MCF 10A (cell line): ENCODE measurements at places on chromosomes 1 and 21. TPM values are rescaled to one million over a fixed set of nuclear protein-coding genes. Genes with fewer than 3 reads are reported as not detected.

GRCh38 chr1:29651246-29651645 is 414.9 kb downstream of the PTPRU start:
- H3K4me3 ChIP-seq, result no peak overlapping the region
- H3K4me1 ChIP-seq, result peaks cover 28% of the 10 kb centered on the region
- no peak for DNase-seq
- no peak overlapping the region for H3K27ac ChIP-seq
- H3K27me3 ChIP-seq, result no peaks in the 10 kb centered on the region

DNA sequence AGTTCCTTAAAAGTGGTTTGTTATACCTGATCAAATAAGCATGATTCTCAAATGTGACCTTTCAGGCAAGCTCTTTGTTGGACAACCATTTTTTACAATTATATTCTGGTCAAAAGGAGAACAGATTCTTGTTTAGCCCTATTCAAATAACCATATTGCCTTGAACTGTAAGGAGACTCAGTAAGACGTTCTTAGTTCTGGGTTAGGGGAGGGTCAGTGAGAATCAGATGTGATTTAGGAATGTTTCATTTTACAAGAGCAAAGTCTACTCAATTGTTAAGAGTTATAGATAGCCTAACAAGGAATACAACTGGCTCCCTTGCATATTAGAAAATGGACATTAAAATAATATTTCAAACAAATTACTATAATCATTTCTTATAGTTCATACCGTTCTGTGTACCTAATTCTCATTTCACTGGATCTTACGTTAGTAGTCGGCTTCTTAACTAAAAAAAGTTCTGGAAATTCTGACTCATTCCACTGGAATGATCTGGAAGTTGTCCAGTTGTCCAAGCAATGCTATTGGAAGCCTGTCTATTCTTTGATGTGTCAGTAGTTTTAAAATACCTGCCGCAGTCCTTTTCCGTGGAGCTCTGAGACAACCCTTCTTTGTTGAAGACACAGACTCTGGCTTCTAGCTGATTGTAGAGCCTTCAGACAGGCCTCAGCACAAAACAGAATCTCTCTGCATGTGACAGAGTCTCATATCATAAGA is 88.8 kb downstream of the MAST2 start:
- peak overlapping the region; percentile 55 for H3K4me3 ChIP-seq
- DNase-seq, result peak; percentile 91
- H3K27ac ChIP-seq, result peak overlapping the region; percentile 89
- H3K36me3 ChIP-seq, result peaks cover 4% of the 10 kb centered on the region
- no peaks in the 10 kb centered on the region for H3K27me3 ChIP-seq

GRCh38 chr1:209815931-209816341 is 10.0 kb upstream of the IRF6 start:
- H3K4me3 ChIP-seq, result peak overlapping the region; percentile 44
- H3K36me3 ChIP-seq, result peaks cover 10% of the 10 kb centered on the region
- peaks cover 29% of the 10 kb centered on the region for H3K4me1 ChIP-seq

DNA sequence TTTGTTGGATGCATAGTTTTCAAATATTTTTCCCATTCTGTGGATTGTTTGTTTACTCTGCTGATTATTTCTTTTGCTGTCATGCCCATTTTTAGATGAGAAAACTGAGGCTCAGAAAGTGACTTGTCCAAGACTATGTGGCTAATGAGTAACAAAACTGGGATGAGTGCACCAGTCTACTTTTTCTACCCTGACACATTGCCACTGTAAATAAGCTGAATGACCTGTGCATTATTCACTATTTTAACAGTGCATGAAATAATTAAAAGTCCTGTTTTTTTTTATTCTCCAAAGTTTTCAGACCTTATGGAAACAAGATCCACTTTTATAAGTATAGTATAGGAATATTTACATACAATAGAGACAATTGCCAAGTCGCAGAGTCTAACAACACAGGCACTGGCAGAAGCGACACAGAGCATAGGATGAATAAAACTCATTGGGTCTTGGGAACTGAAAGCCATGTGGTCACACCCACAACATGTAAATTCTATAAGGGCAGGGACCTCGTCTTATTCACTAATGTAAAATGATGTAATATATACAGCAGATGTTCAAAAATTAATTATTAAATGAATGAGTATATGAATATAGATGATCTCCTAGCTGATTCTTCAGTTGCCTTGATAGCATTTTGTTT is 45.2 kb downstream of the HLX start:
- H3K4me3 ChIP-seq, result no peak overlapping the region
- no peaks in the 10 kb centered on the region for H3K36me3 ChIP-seq
- H3K27ac ChIP-seq, result no peak overlapping the region
- DNase-seq, result no peak
- no peaks in the 10 kb centered on the region for H3K4me1 ChIP-seq
- H3K27me3 ChIP-seq, result no peaks in the 10 kb centered on the region

DNA sequence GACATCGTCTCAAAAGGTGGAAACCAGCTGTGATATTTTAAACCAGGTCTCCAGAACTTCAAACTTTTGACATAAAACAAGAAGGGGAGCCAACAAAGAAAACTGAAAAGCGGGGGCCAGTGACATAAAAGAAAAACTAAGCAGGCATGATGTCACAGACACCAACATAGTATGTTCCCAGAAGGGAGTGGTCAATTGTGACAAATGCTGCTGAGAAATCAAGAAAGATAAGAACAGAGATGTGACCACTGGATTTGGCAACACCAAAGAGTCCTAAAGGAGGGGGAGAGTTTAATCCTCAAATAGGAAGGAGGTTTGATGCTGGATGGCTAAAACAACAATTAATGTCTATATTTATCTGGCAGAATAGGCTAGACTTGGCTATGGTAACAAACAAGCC is 2.3 kb upstream of the RNF19B start:
- H3K36me3 ChIP-seq, result no peaks in the 10 kb centered on the region
- no peak overlapping the region for H3K27ac ChIP-seq
- no peak for DNase-seq
- peaks cover 17% of the 10 kb centered on the region for H3K4me1 ChIP-seq
- H3K27me3 ChIP-seq, result no peaks in the 10 kb centered on the region
- H3K4me3 ChIP-seq, result no peak overlapping the region

ERG gene
- total RNA-seq, result not detected in 2 replicates
